ENCODE measurements at places on chromosomes 4 and X.
A peak's percentile ranks its signal among the peaks of the same experiment; 100 is the strongest.

DNA sequence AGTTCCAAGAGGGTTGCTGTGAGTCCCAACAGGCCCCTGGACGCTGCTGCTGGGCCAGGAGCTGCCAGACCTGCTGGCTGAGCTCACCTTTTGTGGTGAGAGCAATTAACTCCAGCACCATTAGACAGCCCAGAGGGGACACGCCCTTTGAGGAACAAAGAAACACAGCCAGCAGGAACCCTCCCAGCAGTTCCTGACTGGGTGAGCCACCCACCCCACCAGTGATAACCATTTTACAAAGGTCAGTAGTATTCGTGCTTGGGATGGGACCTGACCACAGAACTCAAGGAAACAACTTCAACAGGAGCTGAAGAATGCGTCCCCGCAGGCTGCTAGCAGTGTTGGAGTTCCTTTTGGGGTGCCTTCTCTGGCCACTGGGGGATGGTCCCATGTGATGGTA is 38.8 kb upstream of the AFAP1 start:
- DNase-seq: no peak

DNA sequence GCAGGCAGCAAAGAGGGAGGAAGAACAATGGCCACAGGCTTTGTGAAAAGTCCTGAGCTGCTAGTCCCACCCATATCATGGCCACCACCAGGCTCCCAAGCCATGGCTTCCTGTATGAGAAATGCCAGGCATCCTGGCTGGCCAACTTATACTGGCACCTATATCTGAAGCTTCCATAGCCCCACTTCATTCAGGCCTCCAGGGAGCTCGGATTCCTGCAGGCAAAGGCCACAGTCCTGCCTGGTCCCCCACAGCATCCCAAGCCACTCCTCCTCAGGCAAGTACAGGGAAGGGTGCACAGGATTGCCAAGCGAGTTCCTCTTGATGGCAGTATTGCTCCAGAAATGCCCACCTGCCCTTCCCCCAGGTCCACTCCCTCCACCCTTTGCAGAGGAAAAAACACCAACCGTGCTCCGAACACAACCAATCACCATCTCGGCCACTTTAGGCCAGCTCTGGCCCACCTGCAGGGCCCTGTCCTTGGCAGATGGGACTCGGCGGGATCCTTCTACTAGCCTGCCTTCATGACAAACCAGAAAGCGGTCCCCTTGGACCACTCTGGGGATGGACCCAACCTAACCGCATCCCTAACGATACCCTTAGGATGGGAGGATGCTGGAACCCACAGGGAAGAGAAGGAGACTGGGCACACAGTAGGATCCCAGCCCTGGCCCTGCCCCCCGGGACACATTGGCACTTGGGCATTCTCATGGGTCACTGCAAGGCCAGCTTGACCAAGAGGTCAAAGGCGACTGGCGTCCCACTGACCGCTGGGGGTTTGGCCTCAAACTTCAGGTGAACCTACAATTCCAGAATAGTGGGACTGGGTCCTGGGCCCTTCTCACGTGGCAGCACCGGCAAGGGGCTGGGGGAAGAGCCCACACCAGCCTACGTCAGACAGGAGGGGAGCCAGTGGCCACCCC is 220.4 kb upstream of the AGTR2 start:
- DNase-seq: no peak

- no peak for DNase-seq
These were observed 151.2 kb upstream of the CXorf51B start for GRCh38 chrX:146658379-146658778.

DNA sequence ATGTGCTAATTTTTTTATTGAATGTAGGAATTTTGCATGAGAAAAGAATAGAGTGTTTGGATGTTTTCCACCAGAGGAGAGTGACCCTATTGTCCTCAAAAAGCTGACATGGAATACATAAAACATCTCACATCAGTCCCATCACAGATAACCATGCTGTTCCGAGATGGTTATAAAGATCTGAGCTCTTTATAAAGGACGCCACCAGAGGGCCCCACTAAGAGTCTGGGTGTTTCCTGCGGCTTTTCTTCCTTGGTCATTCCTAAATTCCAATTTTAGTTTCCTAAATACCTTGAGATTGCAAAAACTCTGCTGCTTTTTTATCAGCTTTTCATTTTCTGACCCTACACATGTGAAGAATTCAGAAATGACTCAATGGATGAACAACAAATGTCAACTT is 504.5 kb upstream of the FRG1 start:
- DNase-seq: no peak

DNA sequence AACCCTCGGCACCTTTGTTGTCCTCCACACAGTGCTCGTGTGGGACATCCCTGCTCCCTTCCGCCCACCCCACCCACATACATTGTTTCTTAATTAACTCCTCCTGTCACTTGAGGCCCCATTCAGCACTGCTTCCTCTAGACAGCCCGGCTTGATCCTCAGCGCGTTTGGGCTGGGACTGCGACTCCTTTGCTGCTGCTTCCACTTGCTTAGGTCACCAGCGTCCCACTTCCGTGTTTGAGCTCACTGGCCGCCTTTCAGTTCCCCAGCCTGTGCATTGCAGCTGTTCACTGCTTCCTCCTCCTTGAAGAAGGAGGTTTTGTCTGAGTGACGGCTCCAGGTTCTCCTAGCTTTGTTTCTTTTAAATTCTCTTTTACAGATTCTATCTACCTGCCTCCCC is 16.1 kb downstream of the RNF4 start:
- DNase-seq: peak; percentile 21

DNA sequence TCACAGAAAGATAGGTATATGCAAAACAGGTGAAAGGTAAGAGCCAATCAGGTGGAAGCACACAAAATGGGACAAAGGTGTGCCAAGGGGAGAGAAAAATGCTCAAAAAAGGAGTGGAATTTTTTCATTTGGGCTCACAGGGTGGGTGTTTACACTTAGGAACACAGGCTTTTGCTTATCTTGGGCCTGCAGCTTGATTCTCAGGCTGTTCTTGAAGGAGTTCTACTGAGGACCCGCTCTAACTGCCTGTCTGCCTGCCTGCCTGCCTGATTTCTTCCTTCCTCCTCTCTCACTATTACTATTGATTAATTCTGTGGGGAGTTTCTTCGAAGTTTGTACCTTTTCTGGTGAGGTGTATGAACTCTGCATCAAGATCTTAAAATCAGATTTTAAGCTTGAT is 120.3 kb upstream of the CTSO start:
- no peak for DNase-seq

DNA sequence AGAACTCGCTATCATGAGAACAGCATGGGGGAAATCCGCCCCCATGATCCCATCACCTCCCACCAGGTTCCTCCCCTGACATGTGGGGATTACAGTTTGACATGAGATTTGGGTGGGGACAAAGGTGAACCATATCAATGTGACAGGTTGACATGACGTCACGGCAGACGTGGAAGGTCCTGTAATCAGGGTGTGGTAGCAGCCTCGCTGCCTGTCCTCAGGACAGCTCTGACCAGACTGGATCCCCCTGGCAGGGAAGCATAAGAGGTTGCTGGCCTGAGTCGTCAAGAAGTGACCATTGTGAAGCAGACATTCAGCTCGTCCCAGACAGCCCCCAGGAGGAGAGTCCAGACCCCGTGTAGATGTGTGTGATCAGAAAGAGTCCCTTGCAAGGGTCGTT is 104.6 kb downstream of the TNIP2 start:
- no peak for DNase-seq

GRCh38 chr4:90419124-90419711 is 292.0 kb downstream of the CCSER1 start:
- DNase-seq: no peak

DNA sequence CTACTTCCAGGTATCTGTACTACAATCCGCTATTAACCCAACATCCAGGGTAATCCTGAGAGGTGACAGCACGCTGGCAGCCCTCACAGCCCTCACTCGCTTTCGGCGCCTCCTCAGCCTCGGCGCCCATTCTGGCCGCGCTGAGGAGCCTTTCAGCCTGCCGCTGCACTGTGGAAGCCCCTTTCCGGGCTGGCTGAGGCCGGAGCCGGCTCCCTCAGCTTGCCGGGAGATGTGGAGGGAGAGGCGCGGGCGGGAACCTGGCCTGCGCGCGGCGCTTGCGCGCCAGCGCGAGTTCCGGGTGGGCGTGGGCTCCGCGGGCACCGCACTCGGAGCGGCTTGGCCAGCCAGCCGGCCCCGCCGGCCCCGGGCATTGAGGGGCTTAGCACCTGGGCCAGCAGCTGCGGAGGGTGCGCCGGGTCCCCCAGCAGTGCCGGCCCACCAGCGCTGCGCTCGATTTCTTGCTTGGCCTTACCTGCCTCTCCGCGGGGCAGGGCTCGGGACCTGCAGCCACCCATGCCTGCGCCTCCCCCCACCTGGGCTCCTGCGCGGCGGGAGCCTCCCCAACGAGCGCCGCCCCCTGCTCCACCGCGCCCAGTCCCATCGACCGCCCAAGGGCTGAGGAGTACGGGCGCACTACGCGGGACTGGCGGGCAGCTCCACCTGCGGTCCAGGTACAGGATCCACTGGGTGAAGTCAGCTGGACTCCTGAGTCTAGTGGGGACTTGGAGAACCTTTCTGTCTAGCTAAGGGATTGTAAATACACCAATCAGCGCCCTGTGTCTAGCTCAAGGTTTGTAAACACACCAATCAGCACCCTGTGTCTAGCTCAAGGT is 87.3 kb downstream of the PRSS12 start:
- DNase-seq: no peak

- DNase-seq: no peak
These were observed 47.0 kb upstream of the PGRMC1 start for GRCh38 chrX:119189115-119189514.

GRCh38 chr4:38030023-38030422 is 69.8 kb downstream of the PTTG2 start:
- DNase-seq: no peak

DNA sequence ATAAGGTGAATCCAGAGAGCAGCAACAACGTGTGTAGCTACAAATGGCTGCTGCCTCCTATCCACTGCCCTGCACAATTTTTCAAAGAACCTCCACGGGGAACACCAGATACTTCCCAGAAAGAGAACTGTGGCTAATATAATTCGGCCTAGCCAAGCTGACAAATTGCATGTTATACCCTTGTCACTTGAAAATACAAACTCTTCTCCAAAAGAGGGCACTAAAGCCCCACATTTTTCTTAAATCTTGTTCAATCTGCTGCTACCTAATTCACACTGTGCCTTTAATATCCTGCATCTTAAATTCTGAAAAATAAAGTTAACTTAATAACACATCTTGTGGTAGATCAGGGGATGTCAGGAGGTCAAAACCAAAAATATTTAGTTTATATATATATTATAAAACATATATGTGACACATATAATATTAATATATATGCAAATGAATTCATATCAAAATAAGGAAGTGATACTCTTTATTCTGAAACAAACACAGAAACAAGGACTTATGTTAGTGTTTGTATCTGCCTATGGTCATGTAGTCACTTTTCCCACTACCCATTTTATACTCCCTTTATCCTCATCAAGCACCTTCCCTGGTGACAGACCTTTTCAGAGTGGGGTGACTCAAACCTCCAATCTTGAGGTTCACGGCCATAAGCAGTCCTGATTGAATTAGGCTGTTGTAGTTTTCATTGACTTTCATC is 24.1 kb downstream of the CT45A1 start:
- DNase-seq: no peak

- no peak for DNase-seq
These were observed 498.0 kb upstream of the BOD1L1 start for GRCh38 chr4:14125375-14126129.

- no peak for DNase-seq
These were observed 26.1 kb upstream of the TET2 start for GRCh38 chr4:105120626-105121025.

Measured in stimulated activated CD4-positive, alpha-beta T cell treated with anti-CD3 and anti-CD28 coated beads, Interleukin-1b, Interleukin-23, amount 100 ng/mL, for 1 hour (primary cell).